ENCODE measurements at places on chromosomes 5 and 9. TPM values are rescaled to one million over a fixed set of nuclear protein-coding genes. Genes with fewer than 3 reads are reported as not detected.

SH3PXD2B gene
- total RNA-seq, result 36.0 TPM

FBXW2 gene
- total RNA-seq, result 58.8 TPM

QRFP gene
- total RNA-seq, result not detected

LHX3 gene
- not detected for total RNA-seq

IRX1 gene
- total RNA-seq, result 3.3 TPM

ENTPD2 gene
- total RNA-seq, result not detected

PCDH12 gene
- 2.6 TPM for total RNA-seq

TEX48 gene
- total RNA-seq, result not detected

SPATA6L gene
- total RNA-seq, result 2.0 TPM

CDH6 gene
- 1.5 TPM for total RNA-seq

C1QTNF3 gene
- total RNA-seq, result 6.6 TPM

CDHR2 gene
- not detected for total RNA-seq

TMEM252 gene
- total RNA-seq, result not detected

WWC1 gene
- total RNA-seq, result not detected
